ENCODE measurements at places on chromosomes 5 and 9.

DNA sequence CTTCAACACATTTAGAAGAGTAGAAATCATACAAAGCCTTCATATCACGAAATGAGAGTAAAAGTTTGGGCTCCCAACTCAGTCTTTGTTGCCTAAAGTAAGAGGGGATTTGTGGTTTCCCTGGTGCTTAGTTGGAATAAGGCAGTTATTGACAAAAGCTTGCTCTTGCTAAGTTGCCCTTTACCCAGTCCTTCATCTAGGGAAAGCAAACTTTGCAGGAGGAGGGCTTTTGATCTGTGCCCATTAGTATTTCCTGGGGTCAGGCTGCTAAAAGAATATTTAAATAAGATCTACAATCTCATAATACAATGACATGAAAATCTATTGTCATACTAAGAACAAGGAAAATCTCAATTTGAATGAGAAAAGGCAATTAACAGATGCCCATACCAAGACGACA is 84.1 kb upstream of the ACO1 start:
- no peak for DNase-seq

GRCh38 chr9:87433853-87434252 is 63.8 kb upstream of the DAPK1 start:
- no peak for DNase-seq

DNA sequence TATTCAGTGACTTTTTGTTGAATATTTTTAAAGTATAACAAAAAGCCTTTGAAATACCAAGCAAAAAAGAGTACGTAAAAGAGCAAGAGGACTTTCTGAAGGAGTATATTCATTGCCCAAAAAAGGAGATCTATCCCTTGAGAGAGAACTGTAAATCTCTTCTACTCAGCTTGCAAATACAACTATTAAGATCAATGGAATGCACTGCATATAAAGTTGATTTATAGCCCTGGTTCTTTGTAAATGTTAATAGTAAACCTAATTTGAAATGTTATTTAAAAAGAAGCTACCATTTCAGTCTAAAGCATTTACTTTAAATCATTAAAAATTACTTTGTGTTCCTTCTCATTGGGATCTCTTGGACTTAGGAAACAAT is 168.1 kb downstream of the PDE4D start:
- DNase-seq: no peak

- DNase-seq: no peak
Observed at GRCh38 chr5:173913686-173914321, 25.7 kb downstream of the CPEB4 start.

GRCh38 chr5:127012916-127013315 is 17.4 kb downstream of the MARCHF3 start:
- no peak for DNase-seq

DNA sequence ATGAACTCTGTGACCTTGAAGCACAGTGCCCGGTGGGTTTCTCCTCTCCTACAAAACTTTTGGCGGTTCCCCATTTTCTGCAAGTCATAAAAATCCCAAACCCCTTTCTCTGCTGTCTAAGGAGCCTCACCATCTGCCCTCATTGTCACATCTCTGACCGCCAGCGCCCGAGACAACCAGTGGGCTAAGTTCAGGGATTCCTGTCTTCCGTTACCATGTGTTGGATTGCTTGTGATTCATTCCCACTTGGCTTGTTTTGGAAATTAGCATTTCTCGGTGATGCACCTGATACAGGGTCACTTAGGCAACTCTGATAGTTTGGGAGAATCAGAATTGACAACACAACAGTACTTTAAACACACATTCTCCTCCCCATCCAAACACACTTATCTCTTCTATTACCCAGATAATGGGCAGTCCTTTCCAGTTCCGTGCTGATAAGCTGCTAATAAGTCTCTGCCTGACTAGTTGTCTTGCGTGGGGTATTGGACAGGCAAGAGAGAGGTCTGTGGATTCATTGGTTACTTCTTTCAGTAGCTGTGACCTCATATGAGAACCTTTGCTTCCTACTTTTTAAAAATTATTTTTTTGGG is 70.0 kb upstream of the KLF4 start:
- DNase-seq: no peak

- DNase-seq: no peak
Observed at GRCh38 chr9:114016629-114017423, 61.3 kb downstream of the AMBP start.

DNA sequence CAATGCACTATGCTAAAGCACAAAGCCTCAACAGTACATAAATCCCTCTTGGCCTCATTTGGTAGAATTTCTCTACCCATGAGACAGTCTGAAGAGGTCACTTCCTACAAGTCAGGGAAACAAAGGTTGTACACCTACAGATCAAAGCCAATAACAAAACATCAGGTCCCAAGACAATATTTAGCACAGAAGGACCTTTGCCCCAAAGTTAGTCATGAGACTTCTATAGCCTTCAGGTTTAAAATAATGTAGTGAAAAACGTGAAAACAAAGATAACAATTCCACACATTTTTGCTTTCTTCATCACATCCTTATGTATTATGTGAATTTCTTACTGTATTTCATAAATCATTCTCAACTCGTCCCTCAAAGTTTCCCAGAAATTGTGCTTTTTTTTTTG is 15.8 kb downstream of the AFF4 start:
- DNase-seq: no peak

DNA sequence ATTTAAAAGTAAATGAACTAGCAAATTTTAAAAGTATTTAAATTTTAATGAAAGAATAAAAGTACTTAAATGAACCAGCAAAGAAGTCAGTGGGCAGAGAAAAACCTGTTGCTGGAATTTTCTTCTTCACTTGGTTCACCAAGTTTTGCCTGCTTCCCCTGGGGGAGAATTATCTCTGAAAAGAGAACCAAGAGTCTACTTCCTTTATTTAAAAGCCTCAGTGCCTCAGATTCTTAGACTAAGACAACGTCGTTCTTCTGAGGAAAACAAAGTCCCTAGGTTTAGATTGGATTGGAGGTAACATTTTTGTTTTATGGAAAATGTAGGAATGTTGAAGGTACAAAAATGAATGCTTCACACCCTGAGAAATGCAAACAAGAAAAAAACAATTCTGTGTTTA is 7.4 kb upstream of the KLF4 start:
- DNase-seq: no peak

- DNase-seq: no peak
Observed at GRCh38 chr5:107431536-107431935, 239.2 kb downstream of the EFNA5 start.

DNA sequence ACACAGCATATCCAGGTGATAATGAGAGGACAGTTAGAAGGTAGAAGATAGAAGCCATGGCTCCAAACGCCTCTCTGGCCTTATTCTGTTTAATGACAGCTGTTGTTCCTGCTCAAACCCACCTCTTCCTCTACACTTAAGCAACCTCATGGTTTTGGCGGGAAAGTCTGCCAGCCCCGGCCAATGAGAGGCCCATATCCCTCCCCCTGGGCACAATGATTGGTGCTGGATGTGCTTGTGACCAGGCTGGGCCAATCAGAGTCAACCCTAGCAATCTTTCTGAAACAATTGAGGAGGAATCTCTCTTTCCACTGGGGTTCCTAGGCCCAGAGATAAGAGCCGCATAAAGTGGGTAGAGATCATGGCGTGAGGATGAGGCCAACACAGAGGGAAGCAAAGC is 4.8 kb upstream of the GFI1B start:
- no peak for DNase-seq

- DNase-seq: no peak
Observed at GRCh38 chr5:126723643-126724042, 53.3 kb upstream of the LMNB1 start.

DNA sequence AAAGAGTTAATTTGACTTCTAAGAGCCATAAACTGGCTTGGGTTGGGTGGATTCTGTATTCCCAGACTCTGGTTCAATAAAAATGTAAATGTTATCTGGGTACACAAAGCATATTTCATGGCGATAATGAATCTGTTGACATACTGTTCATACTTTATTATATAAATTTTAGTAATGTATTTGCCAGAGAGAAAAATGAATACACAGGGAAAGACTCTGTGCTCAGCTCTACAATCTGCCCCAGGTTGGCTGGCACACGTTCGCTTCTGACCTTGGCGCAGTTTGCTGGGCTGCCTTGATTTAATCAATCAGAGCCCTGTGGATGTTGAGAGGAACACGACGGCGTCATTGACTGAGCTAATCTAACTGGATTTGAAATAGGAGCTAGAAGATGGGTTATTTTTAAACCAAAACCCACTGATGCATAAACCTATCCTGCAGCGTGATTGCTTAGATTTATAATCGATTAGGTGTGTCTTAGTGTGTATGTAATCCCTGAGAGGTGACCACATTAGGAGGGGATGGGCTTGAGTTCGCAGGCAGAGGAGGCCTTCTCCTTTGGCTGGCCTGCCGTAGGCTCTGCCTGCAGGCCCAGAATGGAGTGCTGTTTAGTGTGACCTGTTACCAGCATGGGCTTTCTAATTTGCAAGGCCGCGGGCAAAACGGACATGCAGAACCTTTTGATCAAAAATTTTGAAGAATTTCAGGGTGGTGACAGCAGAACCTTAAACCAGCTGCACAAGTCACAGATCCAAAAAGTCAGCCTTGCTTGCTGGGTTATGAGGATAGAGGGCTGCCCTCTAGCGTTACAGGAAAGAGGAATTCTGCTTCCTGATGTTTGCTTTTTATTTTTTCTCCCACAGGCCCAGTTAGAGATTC is 3.9 kb upstream of the ADCY2 start:
- no peak for DNase-seq

DNA sequence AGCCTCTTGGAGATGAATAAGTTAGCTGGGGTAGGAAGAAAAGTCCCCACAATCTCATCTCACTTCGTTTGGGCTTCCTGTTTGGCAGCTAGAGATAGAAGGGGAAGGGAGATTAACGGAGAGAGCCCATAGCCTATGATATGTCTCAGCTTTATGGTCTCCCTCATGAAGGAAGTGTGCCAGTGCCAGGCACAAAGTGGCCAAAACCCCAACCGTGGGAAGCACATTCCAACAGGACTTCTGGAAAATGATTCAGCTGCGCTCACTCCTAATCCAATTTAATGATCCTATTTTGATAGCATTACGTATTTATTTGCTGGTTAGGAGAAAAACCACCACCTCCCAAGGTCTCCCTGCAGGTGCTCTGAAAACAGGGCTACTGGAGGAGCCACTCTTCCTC is 303.1 kb upstream of the CLINT1 start:
- DNase-seq: no peak

GRCh38 chr5:58890265-58890664 is 307.4 kb downstream of the RAB3C start:
- DNase-seq: no peak

GRCh38 chr5:15737871-15738664 is 238.1 kb downstream of the FBXL7 start:
- DNase-seq: no peak

Measured in stimulated activated CD4-positive, alpha-beta T cell treated with anti-CD3 and anti-CD28 coated beads, Interleukin-15, amount 100 ng/mL, for 1 hour (primary cell).